Esophagus mucosa (tissue), 1 donor: ENCODE measurements at places on chromosomes 7 and 10.
A peak's percentile ranks its signal among the peaks of the same experiment; 100 is the strongest.

DNA sequence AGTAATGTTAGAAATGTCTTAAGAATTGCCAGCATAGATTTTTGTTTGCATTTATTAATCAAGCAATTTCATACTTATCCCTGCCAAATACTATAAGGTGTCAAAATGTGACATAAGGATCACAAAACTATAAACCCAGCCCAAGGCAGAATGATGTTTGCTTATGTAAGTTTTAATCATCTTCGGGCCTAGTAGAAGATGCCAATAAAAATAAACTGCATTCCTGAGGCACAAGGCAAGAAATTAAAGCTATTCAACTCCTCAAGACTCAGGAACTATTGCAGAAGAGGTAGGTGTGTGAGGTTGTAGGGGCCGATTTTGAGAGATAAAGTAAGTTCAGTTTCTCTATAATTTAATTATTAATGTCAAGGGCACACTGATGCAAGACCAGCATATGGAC lies 189.4 kb upstream of the AHR start:
- no peak for ATAC-seq

- no peak for ATAC-seq
Observed at GRCh38 chr10:63703740-63704345, 182.6 kb downstream of the REEP3 start.

- no peak for ATAC-seq
Observed at GRCh38 chr7:107049971-107050532, 5.5 kb downstream of the PRKAR2B start.

DNA sequence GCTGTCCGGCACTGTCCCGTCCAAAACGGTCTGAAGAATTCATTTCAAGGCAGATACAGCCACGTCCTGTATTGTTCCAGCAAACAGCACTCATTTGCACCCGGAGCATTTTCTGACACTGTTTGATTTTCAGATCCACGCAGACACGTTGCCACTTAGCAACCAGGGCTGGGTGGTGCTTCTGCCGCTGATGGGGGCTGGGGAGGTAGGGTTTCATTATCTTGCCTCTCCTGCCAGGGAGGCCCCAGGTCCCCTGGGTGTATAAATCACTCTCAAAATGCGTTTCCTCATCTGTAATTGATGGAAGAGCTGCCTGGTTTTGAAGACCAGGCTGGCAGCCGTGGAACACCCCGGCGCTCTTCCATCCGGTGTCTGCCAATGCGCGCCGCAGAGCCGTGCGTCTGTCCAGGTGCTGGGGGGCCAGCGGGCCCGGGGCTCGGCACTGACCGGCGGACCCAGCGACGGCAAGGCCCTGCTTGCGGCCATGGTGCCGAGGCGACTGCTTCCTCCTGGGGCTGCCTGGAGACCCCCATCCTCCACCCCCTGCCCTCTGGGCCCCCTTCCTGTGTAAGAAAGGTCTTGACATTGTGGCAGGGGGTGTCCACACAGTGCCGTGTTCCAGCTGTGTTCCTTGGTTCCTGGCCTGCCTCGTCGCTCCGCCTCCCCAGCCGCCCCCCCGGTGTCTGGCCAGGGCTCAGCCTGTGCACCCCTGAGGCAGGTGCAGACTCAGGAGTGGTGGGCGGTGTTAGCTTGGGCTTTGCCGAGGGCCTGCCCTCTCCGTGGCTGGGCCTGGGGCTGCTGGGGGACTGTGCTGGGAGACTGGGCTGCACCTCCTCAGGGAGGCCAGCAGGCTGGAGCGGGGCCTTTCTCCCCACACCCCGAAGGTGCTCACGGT lies 16.6 kb downstream of the ADGRA1 start:
- ATAC-seq = no peak

- peak; percentile 44 for ATAC-seq
Observed at GRCh38 chr10:61000769-61001730, 57.1 kb upstream of the RHOBTB1 start.

DNA sequence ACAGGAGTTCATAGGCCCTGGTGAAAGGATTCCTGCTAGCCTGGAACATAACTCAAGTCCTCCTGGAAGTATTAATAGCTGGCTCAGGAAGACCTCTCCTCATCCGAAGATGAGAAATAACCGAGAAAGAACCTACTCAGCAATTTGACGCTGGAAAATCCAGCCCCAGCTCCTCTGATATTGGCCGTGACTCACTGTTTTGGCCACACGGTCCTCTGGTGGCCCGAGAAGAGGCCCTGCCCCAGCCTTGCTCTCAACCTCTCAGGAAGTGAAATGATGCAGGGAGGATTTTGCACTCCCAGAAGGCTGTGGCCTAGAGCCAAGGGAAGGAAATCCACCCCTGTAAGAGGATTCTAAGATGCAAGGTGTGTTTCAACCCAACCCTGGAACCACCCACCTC lies 121.6 kb downstream of the MTPAP start:
- ATAC-seq = no peak

- ATAC-seq = no peak
Observed at GRCh38 chr10:106942035-106942662, 222.4 kb downstream of the SORCS1 start.

DNA sequence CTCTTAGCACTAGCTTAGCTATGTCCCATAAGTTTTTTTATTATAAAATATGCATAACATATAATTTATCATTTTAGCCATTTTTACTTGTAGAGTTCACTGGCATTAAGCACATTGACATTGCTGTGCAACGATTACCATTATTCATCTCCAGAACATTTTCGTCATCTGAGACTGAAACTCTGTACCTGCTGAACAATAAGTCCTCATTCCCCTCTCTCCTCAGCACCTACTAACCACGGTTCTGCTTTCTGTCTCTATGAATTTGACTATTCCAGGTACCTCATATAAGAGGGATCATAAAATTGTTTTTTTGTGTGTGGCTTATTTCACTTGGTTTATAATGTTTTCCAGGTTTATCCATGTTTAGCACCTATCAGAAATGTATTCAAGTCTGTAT lies 64.1 kb downstream of the SHOC2 start:
- ATAC-seq = no peak

- no peak for ATAC-seq
Observed at GRCh38 chr10:79098596-79099015, 29.8 kb downstream of the ZMIZ1 start.

DNA sequence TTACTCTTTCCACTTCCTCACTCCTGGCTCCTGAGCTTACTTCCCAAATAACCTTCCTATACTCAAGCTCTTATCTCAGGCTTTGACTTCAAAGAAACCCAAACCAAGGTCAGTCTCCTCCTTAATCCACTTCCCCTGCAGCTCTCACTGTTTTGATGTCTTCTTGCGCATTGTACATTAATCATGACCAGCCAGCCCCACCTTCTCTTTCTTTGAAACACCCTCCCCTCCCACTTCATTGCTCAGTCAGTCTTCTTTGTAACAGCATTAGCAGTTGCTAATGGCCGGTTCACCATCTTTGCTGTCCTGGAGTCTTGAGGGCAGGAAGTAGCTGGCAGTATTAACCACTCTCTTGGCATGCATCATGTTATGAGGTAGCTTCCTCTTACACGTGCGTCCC lies 57.9 kb upstream of the CHCHD3 start:
- no peak for ATAC-seq

DNA sequence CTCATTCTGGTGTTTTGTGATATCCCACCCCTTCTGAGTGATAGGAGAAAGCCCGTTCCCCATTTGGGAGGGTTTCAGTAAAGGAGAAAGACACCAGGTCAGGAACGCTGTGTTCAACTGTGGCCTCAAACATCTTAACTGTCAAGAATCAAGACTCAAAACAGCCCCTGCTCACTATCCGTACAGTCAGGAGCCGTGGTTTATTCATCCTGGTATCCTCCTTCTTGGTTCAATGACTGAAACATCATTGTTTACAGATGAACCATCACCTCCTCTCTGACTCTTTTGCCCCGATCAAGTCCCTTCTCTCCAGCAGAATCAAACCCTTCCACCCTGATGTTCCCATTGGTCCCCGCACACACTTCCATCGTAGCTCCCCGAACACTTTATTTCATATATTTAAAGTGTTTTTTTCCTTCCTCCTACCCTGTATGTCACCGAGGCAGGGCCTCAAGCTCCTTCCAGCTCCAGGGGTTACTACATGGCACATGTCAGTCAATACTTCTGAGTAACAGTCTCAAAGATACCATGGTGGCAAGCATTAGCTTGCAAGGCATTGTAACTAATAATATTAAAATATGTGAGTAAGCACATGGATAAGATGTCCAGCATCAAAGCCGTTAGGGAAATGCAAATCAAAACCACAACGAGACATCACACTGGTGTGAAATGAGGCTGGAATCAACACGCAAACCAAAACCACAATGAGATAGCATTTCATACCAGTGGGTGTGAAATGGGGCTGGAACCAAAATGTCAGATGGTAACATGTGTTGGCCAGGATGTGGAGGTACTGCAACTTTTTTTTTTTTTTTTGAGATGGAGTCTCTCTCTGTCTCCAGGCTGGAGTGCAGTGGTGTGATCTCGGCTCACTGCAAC lies 124.7 kb upstream of the C1QL3 start:
- no peak for ATAC-seq

DNA sequence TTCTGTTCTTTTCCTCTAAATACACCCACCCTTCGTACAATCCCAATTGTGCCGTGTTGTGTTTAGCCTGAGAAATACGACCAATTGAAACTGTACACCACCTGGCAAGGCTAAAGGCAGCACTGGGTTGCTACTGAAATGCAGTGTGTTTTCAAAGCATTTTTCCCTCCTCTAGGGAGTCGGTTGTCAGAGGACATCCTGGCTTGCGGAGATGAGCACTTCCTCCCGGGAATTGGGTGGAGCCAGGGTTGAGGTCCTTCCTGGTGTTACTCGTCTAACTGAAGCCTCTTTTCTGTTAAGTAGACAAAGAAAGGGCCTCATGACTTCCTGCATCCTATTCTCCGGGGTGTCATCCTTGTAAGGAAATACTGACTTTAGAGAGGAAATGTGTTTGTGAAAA lies 133.5 kb downstream of the MTPAP start:
- ATAC-seq = no peak

DNA sequence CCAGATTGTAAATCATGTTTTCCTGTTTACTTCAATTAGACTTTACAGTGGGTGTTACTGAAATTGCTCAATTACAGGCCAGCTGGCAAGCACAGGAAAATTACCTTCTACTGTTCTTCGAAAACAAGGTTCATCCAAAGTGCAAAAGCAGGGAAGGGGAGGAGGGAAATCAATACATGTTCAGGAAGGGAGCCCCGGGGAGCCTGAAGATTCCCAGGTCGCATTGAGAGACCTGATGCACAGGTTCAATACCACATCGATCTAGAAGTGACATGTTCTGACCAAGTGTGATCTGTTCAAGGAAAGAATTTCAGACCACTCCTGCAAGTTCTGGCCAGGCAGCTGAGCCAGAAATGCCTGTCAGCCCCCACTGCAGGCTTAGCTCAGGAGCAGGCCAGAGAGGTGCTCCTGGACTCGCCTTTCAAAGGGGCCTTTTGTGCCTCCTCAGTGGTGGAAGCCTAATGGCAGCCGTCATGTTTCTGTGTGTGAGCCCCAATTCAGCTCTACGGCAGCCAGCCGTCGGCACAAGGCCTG lies 35.9 kb downstream of the FAM53B start:
- ATAC-seq = no peak

- ATAC-seq = no peak
Observed at GRCh38 chr7:48813472-48813871, 110.9 kb upstream of the CDC14C start.

GRCh38 chr7:16167526-16167925 lies 253.8 kb downstream of the CRPPA start:
- no peak for ATAC-seq

DNA sequence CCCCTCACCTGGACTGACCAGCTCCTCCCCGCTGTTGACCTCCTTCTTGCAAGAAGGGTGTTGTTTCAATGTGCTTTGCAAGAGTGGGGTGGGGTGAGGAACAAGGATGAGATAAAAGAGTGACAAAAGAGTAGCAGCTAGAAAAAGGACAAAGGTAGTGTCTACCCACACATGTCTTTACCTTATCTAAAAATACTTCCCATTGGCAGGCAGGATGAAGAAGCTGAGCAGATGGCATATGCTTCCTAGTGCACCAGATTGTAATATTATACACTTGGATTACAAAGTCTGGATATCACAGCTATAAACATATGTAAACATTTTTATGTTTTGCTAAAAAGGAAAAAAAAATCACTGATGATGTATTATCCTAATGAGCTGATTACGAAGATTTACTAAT lies 34.5 kb downstream of the CHN2 start:
- ATAC-seq = no peak

GRCh38 chr10:133068111-133069032 lies 19.4 kb upstream of the ADGRA1 start:
- ATAC-seq = peak; percentile 13

GRCh38 chr10:3271354-3272115 lies 99.0 kb upstream of the PITRM1 start:
- ATAC-seq = no peak

- ATAC-seq = peak; percentile 24
Observed at GRCh38 chr7:74355091-74355490, 65.9 kb downstream of the CLIP2 start.

DNA sequence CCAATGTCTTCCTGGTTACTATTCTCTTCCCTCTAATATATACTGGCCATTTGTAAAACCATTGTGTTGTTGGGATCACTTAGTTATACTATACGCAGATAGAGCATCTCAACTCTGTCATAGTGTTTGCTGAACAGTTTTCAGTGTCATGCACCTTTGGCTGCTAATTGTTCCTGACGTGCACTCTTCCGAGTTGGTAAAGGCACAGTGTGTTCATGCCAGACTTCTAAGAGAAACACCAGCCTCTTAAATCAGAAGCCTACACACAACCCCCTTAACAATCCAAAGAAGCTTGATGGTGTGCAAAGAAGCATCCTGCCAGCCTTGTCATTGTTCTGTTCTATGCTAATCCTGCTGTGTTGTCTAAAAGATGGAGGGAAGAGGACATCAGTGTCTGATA lies 131.1 kb downstream of the MAPK8 start:
- ATAC-seq = no peak

DNA sequence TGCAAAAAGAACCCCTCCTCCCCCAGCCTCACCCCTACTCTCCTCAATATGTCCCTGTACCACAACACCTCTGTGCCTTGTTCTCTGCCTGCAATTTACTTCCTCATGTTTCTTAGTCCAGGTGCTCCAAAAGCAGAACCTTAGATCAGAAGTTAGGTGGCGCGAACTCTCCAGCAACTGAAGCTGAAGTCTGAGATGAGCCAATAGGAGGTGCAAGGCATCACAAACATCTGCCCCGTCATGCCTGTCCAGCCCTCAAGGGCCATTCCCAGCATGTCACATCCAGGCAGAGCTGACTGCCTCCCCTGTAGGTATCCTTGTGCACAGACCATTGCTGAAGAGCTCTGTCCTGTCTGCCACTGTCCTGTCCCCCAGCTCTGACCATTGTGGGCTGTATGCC lies 508.8 kb downstream of the GRID1 start:
- no peak for ATAC-seq
